SW 1271 (cell line): ENCODE measurements at places on chromosomes 16 and 17.

GRCh38 chr16:2180962-2181923 lies 15.2 kb downstream of the CASKIN1 start:
- no peak for DNase-seq

- no peak for DNase-seq
These were observed 9.6 kb downstream of the MT1X start for GRCh38 chr16:56691885-56692284.

- no peak for DNase-seq
These were observed 34.3 kb downstream of the HEATR3 start for GRCh38 chr16:50099957-50100648.

DNA sequence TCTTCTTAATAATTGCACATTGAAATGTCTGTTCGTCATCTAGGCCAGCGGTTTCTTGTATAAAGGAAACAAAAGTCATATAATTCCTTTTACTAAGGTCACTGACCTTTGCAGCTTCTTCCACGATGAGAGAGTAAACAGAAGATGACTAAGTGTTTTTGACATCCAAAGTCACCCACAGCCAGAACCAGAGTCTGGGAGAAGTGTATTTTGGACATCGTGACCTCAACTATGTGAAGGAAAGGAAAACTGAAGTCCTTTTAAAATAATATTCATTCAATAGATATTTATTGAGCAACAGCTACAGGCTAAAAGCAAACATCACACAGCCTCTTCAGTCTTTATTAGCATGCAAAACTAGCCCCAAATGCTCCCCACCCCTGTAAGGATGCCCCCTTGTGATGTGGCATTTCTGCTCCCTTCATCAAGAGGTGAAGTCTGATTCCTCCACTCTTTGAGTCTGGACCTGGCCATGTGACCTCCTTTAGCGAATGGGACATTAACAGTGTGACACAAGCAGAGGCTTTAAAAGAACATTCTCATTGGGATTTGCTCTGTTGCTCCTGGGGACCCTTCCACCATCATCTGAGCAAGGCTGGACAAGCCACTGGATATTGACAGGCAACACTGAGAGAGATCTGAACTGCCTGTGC lies 8.1 kb upstream of the PMP22 start:
- no peak for DNase-seq

DNA sequence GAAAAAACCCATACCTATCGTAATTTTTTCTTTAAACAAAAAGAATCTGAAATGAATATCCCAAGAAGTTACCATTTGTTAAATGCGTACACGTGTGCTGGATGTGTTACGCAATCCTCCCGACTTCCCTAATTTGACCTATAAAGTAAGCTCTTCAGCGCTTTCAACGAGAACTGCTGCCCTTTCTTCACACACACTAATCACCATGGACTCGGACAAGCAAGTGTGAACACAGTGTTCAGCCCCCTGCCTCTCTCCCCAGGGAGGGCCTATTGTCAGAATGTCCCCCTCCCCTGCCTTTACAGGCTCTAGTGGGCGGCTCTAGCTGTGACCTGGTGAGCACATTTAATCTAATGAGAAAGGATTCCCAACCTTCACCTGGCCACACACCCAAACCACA lies 216.1 kb downstream of the CEP112 start:
- no peak for DNase-seq
